ENCODE measurements at places on chromosomes 4 and X.

DNA sequence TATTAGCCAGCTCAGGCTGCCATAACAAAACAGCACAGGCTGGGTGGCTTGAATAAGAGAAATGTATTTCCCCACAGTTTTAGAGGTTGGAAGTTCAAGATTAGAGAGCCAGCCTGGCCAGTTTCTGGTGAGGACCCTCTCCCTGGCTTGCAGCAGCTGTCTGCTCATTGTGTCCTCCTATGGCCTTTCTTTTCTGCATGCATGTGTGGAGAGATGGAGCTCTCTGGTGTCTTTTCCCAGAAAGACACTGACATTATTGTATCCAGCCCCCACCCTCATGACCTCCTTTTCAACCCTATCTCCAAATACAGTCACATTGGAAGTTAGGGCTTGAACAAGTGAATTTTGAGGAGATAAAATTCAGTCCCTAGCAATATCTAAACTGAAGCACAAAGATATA lies 263.8 kb upstream of the PABPC4L start:
- no peak for DNase-seq

- no peak for DNase-seq
These were observed 152.1 kb downstream of the FMR1NB start for GRCh38 chrX:148133105-148133725.

GRCh38 chr4:84269536-84270044 lies 229.5 kb downstream of the NKX6-1 start:
- no peak for DNase-seq

DNA sequence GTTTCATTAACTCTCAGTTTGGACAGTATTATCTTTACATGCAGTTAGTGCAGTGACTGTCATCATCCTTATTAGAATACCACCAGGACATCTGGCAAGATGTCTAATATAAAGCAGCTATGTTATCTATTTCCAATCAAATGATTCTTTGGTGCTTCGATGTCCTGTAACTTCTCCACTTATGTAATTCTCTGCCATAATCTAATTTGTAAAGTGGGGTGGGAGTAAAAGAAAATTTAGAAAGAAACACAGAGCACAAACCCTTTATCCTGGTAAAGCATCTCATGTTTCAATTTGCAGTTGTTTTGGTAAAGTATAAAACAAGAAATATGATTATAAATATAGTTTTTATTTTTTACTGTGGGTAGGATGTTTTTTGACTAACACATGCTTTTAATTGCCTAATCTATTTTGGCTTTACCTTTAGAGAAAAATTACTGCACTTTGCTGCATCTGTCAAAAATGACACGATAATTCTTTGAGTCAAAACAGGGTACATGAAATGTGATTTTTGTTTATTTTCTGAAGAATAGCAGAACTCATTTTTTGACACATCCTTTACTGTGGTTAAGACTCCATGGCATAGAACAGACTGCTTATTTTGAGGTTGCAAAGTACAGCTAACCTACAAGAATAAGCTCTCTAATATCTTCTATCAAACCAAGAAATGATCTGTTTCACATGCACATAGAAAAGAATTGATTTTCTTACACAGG lies 382.9 kb downstream of the RPA4 start:
- DNase-seq = no peak

- DNase-seq = no peak
These were observed 219.0 kb downstream of the ARHGAP10 start for GRCh38 chr4:147950841-147951240.

- no peak for DNase-seq
These were observed 342.3 kb upstream of the GALNT7 start for GRCh38 chr4:172826346-172826745.

All from stimulated activated CD8-positive, alpha-beta memory T cell treated with anti-CD3 and anti-CD28 coated beads, Interleukin-4, amount 100 ng/mL, for 1 hour (primary cell).